ENCODE measurements at places on chromosomes 2 and 18.
A peak's percentile ranks its signal among the peaks of the same experiment; 100 is the strongest.

DNA sequence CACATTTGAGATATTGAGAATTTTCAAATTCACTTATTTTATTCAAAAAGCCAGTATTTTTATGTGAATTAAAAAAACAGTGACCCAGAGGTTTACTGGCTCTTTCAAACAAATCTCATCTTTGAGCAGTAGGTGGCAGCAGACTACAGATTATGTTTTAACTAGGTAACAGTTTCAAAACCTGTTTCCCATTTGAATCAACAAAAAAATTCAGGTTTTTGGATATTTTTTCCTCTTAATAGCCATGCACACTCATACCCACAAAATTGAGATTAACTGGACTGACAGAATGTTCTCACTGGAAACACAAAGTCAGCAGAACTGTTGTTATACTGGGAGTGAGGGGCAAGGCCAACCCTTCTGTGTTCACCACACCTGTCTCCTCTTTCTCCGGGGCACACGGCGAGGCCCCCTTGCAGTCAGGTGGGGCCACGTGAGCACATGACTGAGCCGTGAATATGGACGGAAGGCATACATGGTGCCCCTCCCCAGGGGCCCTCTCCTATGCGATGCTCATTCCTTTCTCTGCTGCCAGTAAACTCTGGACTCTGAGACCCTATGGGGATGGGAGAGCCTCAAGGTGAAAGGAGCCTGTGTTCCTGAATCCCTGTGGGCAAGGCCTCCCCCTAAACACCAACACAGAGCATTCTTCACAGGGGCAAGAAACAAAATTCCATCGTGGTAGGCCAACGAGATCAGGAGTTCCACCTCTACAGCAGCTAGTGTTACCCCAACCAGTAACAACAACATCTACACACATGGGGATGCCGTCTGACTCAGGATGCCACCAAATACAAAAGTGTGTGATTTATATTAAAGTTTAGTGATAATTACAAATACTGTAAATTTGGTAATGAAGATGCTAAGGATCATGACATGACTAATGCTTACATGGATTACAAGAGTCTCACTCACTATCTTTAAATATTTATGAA is 80.4 kb downstream of the LPIN2 start:
- peak; percentile 28 for DNase-seq

- no peak for DNase-seq
These were observed 207.8 kb downstream of the CYP26B1 start for GRCh38 chr2:71939588-71940535.

DNA sequence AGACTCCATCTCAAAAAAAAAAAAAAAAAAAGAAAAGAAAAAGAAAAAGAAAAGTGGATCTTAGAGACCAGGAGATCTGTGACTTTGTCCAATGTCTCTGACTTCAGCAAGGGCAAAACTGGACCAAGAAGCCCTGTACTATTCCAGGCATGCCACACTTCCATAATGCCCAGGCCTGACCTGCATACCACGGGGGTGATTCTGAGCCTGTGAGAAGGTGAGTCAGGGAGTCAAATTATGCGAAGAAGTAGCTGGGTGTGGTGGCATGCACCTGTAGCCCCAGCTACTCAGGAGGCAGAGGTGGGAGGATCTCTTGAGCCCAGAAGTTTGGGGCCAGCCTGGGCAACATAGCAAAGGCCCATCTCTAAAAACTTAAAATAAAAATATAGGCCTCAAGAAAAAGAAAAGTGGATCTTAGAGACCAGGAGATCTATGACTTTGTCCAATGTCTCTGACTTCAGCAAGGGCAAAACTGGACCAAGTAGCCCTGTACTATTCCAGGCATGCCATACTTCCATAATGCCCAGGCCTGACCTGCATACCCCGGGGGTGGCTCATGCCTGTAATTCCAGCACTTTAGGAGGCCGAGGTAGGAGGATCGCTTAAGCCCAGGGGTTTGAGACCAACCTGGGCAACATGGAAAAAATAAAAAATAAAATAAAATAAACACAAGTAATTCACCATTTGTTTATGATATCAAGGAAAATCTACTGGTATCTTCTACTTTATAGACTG is 12.2 kb upstream of the PUM2 start:
- no peak for DNase-seq

GRCh38 chr2:53422979-53423378 is 344.6 kb upstream of the CHAC2 start:
- peak; percentile 95 for DNase-seq

GRCh38 chr2:48059975-48060374 is 153.7 kb upstream of the FBXO11 start:
- DNase-seq: no peak

DNA sequence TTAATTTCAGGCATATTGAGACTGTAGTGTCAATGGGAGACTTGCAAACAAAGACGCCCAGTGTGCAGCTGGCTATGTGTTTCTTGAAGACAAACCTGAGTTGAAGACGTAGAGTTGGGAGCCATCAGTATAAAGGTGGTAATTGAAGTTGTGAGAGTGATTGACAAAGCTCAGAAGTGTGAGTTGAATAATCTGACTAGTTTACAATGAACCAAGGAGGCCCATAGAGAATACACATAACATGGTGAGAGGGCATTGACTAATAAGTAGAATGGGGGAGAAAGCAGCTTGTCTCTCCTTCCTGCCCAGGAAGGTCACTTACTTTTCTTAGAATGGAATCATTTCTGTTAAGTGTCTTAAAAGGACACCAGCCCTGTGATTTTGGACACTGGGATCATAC is 14.1 kb downstream of the SP110 start:
- DNase-seq: no peak

DNA sequence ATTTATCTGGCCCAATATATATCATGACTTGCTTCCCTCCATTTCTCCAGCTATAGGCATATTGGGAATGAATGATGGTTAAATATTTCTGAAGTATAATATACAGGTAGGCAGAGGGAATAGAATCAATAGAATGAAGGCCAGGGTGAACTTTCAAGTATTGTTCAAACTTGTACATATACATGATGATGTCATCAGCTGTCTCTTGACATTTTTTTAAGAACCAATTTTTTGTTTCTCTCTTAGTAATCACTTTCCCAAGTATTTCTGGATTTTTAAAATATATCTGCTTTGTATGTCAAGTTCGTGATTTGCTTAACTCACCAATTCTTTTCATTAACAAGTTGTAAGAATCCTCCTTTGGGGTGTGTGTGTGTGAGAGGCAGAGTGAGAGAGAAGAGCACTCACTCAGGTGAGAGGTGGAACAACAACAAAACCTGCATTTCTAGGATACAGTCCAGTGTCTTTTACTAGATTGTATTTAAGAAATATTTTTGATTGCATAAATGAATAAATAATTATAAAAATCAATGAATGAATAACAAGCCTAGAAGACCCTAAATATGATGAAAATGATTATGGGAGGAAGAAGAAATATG is 1239.1 kb downstream of the LRP1B start:
- no peak for DNase-seq

DNA sequence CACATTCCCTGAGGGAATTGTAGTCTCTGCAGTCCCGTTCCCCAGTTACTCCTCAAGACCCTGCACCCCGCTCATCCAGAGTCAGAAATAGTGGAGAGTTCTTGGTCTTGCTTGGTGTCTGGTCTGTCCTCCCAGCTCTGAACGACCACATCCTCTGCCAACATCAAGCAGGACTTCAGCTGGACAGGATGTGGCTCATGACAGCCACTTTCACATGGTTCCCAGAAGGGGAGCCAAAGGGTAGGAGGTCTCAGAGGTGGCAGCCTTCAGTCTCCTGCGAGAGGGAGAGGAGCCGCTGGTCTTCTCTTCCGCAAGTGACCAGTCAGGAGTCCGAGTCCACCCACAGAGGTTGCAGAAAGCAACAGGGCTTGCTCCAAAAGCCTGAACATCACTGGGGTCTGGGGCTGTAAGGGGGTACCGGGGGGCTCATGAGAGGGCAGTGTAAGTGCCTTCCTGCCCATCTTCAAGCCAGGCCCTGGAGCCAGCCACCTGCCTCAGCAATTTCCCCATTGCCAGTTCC is 29.8 kb downstream of the B3GNT7 start:
- no peak for DNase-seq

- no peak for DNase-seq
These were observed 38.1 kb upstream of the OTOS start for GRCh38 chr2:240178564-240178963.

DNA sequence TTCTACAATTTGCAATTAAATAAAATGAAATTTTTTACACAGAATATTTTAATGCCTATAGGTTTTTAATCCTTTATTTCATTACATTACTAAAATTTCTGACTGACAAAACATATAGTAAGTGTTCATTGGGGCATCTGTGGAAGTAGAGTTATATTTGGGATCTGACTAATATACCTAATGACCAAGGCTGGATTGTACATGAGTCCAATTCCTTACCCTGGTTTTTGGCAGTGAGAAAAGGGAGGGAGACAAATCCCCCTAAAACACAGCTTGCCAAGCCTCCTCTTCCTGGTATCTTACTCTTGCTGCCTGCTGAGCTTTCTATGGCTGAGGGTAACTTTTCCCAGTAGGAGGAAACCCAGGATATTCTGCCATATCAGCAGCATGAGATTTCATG is 149.4 kb upstream of the CDH20 start:
- no peak for DNase-seq

DNA sequence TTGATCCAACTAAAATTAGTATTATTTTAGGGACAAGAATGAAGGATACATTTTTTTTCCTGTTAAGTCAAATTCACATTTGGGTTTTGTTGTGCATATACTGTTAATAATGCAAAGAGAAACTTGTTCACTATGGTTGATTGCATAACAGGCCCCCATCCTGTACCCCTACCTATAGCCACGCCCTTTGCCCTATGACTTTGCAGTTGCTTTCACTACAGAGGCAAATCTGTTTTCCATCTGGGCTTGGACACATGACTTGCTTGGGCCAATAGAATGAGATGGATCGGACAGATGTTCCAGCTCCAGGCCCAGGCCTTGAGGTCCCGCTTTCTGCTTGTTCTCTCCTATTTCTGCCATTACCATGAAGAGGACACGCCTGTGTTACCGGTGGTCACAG is 278.5 kb upstream of the HNRNPA3 start:
- DNase-seq: no peak

DNA sequence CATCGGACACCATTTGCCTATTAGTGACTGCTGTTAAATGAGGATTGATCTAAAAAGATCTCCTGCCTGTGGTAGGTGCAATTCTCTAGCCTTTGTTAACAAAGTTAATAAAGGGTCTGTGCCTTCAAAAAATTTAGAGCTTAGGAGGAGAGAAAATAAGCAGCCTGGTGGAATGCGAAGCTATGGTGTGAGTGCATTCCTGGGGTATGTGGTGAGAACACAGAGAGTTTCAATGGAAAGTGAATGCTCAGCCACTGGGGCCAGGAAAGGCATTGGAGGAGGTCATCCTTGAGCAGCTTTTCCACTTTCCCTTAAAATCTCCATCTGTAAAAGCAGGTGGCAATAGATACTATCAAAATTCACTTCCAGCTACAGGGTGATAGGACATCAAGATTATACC is 331.2 kb upstream of the LRATD1 start:
- no peak for DNase-seq
